Mesangial cell (primary cell): ENCODE measurements at places on chromosomes 4 and X. TPM values are rescaled to one million over a fixed set of nuclear protein-coding genes. Genes with fewer than 3 reads are reported as not detected.

SPACA5 gene
- total RNA-seq, result not detected in 2 replicates

PDGFC gene
- 72.2 and 107 TPM in 2 replicates for total RNA-seq

SLC6A14 gene
- not detected in 2 replicates for total RNA-seq

SMR3B gene
- not detected in 2 replicates for total RNA-seq

MMRN1 gene
- not detected in 2 replicates for total RNA-seq

FAM9C gene
- total RNA-seq, result not detected in 2 replicates

PTCHD1 gene
- total RNA-seq, result under 0.01 TPM in 1 of 2 replicates, not detected in the other

CTAG1B gene
- not detected in 2 replicates for total RNA-seq

XKRX gene
- total RNA-seq, result not detected in 2 replicates

QRFPR gene
- 0.33 TPM in 1 of 2 replicates, not detected in the other for total RNA-seq

CXXC4 gene
- 0.16 and 0.76 TPM in 2 replicates for total RNA-seq

ZAR1 gene
- total RNA-seq, result 0.13 TPM in 1 of 2 replicates, not detected in the other

CNGA1 gene
- total RNA-seq, result 0.25 and 0.49 TPM in 2 replicates

UGT2A2 gene
- total RNA-seq, result not detected in 2 replicates

SUPT20HL1 gene
- not detected in 2 replicates for total RNA-seq

SPATA18 gene
- 4.6 and 8.1 TPM in 2 replicates for total RNA-seq

MAGEC3 gene
- total RNA-seq, result not detected in 2 replicates

MAGEB2 gene
- not detected in 2 replicates for total RNA-seq

TRIM60 gene
- not detected in 2 replicates for total RNA-seq

ENPP6 gene
- total RNA-seq, result not detected in 2 replicates

TEX13D gene
- total RNA-seq, result not detected in 2 replicates

CCDC149 gene
- total RNA-seq, result 1.6 and 4.9 TPM in 2 replicates

HERC5 gene
- 0.33 and 0.76 TPM in 2 replicates for total RNA-seq

PCDH7 gene
- 26.2 and 70.2 TPM in 2 replicates for total RNA-seq

HOPX gene
- total RNA-seq, result 2.4 and 51.0 TPM in 2 replicates

CYSLTR1 gene
- total RNA-seq, result under 0.01 TPM in 1 of 2 replicates, not detected in the other
